Activated T-cell treated with anti-CD3 and anti-CD28 coated beads for 48 hours (primary cell): ENCODE measurements at places on chromosomes 13 and 19.

GRCh38 chr19:3459089-3459881 lies 21.0 kb downstream of the SMIM24 start:
- DNase-seq, result no peak

- DNase-seq, result no peak
These were observed 3.6 kb downstream of the AKAP11 start for GRCh38 chr13:42275506-42275905.

DNA sequence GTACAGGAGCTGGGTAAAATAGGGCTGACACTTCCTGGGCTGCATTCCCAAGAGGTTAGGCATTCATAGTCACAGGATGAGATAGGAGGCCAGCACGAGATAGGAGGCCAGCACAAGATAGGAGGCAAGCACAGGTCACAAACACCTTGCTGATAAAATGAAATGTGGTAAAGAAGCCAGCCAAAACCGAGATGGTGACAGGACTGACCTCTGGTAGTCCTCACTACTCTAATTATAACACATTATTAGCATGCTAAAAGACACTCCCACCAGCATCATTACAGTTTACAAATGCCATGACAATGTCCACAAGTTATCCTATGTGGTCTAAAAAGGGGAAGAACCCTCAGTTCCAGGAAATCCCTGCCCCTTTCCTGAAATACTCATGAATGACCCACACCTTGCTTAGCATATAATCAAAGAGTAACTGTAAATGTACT lies 20.9 kb upstream of the IGSF23 start:
- no peak for DNase-seq

DNA sequence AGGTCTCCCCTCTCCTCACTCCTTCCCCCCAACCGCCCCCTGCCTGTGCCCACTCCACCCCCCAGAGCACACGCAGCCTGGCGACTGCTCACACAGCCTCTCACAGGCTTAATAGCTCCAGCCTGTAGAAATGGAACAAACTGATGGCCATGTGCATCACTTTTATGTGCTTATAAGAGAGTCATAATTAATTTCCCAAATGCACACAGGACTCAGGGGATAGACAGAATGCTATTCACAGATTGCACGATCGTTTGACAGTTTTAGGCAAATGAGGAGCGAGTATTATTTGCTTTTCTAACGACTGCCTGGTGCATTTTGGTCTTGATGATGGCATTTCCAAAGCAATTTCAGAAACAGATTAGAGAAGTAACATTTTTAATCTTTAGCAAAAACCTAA lies 97.7 kb upstream of the VSTM2B start:
- DNase-seq, result no peak
